ENCODE measurements at places on chromosomes 5 and 9.

- no peak for DNase-seq
These were observed 13.2 kb downstream of the DIPK1B start for GRCh38 chr9:136725612-136726011.

DNA sequence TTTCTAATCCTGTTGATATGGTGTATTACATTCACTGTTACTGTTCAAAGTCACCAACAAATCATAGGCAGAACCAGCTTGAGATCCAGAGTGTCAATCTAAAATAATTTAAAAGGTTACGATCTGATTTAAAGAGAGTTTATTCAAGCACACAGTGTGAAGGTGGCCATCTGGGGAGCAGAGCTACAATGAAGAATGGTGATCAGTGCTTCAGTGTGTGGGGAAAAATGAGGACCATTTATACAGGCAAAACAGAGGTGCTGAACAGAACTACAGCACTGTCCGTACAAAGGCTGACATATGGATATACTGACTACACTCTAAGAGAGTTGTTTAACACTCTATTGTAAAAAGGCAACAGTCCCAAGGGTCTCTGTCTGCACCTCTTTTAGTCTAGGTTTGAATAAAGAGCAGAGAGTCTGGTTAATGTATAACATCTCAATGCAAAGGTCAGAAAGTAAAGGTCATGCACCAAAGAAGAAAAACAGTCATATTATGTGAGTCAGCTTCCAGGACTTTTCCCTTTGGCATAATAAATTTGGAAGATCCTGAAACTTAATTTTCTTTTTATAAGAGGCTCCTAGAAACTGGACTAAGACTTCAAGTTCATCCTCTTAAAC is 29.7 kb upstream of the TDRD7 start:
- peak; percentile 25 for DNase-seq

DNA sequence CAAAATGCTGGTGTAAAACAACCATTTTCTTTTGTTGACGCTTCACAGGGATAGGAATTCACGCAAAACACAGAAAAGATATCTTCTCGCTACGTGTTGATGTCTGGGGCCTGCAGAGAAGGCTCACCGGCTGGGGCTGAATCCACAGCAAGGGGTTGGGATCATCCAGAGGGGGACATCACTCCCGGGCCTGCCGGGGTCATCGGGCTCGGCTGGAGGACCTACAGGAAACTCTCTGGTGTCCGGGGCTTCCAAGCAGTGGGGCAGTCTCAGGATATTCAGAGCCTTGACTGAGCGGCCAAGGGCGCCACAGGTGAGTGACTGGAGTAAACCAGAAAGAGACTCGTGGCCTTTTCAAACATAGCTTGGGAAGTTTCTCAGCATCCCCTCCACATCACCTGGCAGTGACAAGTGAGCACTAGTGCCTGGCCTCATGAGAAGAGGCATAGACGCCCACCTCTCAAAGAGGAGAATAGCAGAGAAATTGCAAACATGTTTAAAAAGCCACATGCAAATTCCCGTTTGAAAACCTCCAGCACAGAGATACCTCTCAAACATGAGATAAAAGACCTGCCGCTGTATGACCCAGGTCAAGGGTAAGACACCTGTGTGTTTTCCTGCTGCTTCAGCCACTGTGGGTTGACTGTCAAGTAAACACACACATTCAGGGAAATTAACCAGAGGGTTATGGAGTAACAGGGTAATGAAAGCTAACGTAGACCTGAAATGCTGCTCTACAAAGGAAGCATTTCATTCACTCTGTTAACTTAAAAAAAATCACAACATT is 50.8 kb upstream of the SIMC1 start:
- DNase-seq = no peak

- no peak for DNase-seq
These were observed 420.0 kb upstream of the TLE4 start for GRCh38 chr9:79151791-79152190.

- no peak for DNase-seq
These were observed 527 bp downstream of the MEF2C start for GRCh38 chr5:88882276-88883038.

- no peak for DNase-seq
These were observed 127.7 kb downstream of the RXRA start for GRCh38 chr9:134453776-134454475.

DNA sequence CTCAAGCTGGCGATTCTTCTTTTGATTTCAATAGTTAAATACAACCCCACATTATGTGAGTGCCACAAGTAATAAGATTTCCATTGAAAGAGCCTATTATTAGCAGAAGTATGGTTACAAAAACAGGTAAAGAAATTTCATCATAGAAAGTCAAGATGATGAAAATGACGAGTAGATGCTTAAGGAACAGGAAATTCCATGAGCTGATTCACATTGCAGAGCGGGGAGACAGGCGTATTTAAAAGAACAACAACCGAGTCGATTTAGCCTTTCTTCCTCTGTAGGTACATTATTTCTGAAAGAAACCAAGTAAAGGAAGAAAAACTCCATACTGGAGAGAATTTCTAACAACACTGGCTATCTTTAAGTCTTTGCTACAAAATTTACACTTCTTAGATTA is 310.4 kb downstream of the SLF1 start:
- no peak for DNase-seq
